ENCODE measurements at places on chromosomes 6 and 20.

DNA sequence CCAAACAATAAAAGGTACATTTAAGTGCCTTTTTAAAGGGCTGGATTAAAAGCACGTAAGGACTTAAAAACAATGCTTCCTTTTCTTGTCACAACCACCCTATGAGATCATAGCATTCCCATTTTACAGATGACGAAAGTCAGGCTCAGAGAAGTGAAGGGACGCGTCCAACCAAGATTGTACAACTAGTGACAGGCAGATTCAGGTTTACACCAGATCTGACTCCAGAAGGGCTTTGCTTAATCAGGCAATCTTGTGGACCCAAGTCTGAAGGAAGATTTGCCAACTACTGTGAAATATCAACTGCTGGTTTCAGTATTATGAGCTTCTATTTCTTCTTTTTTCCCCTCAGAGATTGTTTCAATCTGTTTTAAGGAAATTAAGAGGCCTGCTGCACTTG, 877 bp downstream of the ENPP4 start:
- DNase-seq = no peak

- peak; percentile 49 for DNase-seq
Observed at GRCh38 chr20:62776692-62777527, 19.4 kb upstream of the MRGBP start.

GRCh38 chr20:24653306-24653705, 183.9 kb downstream of the SYNDIG1 start:
- no peak for DNase-seq

- DNase-seq = no peak
Observed at GRCh38 chr6:138371452-138371711, 6.3 kb upstream of the SMIM28 start.

DNA sequence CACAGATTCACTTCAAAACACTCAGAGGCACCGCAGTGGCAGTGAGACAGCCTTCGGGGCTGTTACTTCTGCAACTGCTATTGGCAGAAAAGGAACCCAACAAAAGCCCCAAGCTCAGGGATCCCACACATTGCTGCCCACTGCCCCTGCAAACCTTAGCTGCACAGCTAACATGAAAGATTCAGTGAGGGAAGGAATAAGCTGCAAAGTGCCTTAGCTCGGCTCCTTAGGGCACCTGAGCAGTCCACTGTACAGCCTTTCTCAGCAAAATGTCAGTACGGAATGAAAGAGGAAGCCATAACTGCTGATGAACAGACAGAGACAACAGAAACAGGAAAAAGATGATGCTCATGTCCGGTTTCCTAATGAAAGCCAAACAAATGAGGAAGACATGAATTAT, 179.7 kb upstream of the SHLD1 start:
- DNase-seq = no peak

- DNase-seq = no peak
Observed at GRCh38 chr6:112038268-112038667, 15.6 kb upstream of the CCN6 start.

DNA sequence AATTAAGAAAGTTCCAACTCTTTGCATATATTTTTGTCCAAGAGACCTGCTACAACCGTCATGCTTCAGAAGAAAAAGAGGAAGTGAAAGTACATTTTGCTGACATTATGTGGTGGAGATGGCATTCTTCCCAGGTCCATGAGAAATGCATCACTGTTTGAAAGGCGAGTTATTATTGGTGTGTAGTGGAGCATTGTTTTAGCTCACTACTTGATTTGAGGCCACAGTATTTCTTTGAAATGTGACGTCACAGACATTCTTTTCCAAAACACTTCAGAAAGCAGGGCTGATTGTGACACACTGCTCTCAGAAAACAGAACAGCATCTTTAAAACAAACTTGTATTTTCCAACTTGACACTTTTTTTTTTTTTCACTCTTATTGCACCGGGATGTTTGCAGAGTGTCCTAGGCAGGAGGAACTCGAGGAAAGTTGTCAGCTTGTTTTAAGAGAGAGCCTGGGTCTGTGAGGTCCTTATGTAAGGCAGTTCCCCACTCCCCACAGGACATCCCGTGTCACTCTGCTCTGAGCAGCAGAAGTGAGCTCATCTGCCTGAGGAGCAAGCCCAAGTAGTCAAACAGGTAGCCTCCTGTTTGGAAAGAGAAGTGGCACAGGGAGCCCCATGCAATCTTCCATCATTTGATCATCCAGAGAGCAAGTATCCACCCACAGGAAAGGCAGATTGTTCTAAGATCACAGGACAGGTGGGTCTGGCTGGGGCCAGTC, 1.1 kb downstream of the SPTLC3 start:
- DNase-seq = no peak

DNA sequence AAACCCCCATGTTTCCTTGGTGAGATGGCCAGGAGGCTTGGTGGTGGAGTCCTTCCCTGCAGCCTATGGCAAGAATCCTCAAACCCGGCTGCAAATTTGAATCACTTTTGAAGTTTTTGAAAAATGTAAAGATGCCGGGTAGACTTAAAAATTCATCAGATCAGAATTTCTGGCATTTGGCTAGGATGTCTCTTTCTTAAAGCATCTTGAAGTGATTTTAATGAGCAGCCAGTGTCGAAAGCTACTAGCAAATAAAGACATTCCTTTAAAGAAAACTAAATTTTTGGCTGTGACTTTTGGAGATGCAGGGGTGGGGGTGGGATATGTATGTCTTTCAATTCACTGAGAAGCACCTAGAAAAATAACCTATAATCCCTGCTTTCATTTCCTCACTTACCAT, 25.6 kb upstream of the NOX3 start:
- DNase-seq = no peak

GRCh38 chr6:156060013-156060412, 604.4 kb upstream of the NOX3 start:
- no peak for DNase-seq

GRCh38 chr6:35094183-35094582, 47.0 kb downstream of the TCP11 start:
- DNase-seq = no peak

GRCh38 chr20:54019585-54019984, 50.8 kb downstream of the BCAS1 start:
- no peak for DNase-seq

GRCh38 chr6:142867355-142867801, 77.6 kb downstream of the HIVEP2 start:
- no peak for DNase-seq

DNA sequence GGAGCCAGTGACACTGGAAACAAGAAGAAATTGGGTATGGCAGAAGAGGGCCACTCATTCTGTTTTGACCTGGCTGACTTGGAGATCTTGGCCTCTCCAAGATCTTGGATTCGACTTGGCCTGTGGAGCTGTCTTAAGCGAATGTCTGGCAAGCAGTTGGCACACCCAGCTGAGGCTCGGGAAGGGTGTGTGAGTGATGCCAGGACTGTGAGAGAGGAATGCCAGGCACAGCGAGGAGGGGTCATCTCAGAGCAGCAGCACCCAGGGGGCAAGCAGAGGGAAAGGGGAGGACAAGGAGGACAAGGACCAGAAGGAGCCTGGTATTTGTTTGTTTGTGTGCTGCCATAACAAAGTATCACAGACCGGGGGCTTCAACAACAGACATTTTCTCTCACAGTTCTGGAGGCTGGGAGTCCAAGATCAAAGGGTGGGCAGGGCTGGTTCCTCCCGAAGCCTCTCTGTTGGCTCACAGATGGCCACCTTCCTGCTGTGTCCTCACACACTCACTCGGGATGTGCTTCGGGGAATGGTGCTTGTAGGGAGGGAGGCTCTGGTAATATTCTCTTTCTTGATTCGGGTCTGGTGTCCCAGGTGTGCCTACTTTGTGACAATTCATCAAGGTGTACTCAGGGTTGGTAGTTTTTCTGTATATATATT, 33.0 kb downstream of the RPP40 start:
- no peak for DNase-seq

DNA sequence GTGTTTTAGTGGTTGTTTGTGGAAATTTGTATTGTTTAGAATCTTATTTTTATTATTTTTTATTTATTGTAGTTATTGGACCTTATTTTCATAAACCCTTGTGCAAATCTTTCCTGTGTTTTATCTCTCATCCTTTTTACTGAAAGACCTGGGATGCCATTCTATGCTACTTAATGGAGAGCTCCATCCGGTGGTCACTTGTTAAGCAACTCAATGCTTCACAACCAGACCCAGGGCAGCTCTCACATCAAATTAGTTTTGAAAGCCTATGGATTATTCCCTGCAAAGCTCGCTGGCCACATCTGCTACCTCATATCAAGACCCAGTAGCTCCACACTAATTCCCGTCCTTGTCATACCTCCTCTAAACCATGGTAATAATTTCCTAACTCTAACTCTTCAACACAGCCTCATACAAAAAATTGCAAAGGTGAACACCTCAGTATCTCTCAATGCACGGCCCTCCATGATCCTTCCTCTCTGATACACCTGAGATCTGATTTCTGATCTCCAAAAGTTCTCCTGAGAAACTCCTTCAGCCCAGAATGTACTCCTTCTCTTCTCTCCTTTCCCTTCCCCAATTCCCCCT, 296.6 kb upstream of the MANEA start:
- DNase-seq = no peak

DNA sequence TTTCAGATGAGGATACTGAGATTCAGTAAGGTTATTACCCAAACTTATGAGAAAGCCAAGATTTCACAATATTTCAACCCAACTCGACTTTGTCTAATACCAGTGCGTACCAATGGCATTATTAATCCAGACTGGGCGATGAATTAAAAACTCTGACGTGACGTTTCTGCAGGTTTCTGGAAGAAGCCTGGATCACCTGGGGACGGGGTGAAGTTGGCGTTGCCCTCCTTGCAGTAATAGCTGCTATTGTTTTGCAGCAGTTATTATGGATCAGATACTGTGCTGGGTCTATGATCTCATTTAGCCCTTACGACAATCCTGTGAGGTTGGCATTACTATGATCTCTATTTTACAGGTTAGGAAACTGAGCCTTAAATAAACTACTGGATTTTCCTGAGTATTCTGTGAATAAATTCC, 569 bp upstream of the CDC5L start:
- DNase-seq = no peak

GRCh38 chr6:167226791-167227190, 64.3 kb upstream of the UNC93A start:
- DNase-seq = no peak

DNA sequence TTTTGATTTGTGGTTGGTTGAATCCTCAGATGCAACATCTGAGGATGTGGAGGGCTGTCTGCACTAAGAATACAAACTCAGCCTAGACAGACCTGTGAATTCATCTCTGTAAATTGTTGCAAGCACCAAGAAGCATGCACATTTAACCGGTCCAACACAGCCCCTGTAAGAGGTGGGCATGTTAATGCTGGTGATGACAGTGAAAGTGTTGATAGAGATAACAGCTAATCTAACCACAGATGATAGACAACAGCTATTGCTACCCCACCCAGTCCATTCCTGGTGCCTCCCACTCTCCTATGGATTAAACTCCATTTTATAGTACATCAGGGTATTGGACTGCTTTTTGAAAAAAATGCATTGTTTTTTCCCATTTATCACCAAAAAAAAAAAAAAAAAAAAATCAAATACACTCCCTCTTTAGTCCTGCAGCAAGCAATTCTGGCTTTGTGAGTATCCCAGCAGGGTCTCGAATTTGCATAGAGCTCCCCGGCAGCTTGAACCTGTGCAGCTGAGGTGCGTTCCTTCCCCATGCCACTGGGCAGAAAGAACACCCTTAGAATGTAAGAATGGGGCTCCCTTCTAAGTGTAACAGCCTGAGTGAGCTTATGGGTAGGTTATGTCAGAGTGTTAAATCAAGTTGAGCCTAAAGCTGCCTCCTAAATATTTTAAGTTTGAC, 270.9 kb upstream of the JARID2 start:
- no peak for DNase-seq

DNA sequence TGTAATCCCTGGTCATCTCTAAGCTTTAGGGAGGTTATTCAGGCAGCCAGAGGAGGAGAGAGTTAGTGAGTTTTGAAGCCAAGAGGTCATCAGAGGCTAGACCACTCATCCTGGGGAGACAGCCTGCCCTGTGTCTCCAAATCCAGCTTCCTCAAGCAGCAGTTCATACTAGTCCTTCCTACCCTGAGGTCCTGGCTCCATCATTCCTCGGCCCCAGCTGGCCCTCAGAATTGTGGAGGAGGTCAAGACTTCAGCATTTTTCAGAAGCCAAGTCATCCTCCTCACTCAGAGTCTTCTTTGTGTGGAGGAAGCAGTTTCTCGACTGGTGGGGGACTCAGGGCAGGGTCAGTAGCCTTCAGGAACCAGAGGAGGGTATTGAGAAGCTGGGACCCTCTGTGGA, 12.4 kb upstream of the KIAA1755 start:
- DNase-seq = no peak

DNA sequence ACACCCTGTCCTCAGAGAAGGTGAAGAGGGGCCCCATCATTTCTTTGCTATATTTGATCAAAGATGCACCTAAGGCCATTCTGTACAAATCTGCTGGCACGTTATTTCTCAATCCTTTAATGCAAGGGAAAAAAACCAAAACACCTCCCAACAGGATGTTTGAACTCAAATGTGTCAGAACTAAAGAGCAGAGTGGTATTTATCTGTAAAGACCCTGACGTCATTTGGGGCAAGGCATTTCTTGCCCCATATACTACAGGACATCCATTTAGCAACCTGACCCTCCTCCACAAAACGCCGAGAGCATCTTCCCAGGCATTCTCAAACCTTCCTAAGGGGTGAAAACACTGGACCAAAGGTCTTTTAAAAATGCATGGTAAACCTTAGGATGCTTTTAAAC, 50.8 kb downstream of the ZMYND8 start:
- no peak for DNase-seq

DNA sequence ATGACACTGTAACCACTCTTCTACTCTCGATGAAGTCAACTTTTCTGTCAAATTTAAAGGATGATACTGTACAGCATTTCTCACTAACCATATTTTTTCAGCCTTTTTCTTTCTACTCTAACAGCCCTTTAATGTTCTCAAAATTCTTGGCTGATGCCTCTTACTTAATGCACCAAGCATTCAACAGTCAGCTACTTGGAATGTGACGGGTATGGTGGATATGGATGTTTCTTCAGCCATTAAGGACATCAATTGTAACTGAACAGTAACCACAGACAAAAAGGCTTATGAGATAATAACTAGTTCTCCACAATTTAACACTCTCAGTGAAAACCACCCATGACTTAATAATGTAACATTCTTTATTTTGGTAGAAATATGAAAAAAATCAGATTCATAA, 467.2 kb upstream of the ZNF337 start:
- DNase-seq = no peak

DNA sequence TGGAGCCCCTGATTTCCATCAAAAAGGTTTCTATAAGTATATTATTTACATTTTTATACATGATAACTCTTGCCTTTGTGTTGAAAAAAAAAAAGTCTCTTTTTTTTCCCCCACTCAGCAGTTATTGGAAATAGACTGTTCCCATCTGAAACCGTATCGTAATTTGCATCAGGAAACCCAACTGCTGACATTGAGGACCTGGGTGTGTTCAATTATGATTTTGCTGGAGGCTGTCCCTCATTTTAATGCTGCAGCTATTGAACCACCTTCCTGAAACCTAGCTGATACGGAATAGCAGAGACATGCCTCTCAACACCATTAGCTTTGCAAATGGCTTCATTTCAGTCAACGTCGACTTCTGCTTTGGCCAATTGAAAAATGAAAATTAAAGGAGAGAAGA, 98.9 kb downstream of the ZNF217 start:
- no peak for DNase-seq
